ENCODE measurements at places on chromosomes 1 and 21.

GRCh38 chr1:53899708-53900107 lies 5.7 kb downstream of the DIO1 start:
- DNase-seq = no peak

GRCh38 chr1:1162597-1163537 lies 10.8 kb upstream of the TTLL10 start:
- DNase-seq = no peak

DNA sequence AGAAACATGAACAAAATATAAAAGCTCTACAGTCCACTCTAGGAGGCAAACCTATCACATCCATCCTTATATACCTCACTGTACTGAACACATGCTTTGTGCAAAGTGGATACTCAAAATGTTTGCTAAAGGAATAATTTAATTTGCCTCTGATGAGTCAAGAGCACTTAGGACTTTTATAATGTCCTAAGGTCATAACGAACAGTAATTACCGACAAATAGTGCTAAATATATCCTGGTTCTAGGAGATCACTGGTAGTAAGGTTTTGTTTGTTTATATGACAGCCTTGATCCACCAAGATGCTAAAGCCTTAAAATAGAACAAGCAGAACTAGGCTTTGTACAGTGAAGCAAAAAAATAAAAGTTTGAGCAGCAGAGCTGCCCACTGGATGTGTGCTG lies 70.6 kb downstream of the GADD45A start:
- no peak for DNase-seq

DNA sequence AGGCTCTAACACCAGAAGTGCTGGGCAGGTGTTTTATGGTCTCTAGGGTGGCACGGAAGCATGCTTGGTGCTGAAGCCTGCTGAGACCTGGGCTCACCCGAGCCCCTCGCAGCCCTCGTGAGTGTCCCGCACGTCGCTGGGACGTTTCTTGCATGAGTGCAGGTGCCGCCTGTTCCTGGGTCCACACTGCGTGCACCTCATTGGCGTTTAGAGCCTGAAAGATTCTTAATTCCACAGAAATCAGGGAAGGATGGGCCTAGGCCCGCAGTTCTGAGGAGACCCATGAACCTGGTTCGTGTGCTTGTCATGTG lies 43.8 kb upstream of the DIP2A start:
- DNase-seq = no peak

- no peak for DNase-seq
Measured at GRCh38 chr1:74180490-74180889, 17.5 kb downstream of the LRRIQ3 start.

DNA sequence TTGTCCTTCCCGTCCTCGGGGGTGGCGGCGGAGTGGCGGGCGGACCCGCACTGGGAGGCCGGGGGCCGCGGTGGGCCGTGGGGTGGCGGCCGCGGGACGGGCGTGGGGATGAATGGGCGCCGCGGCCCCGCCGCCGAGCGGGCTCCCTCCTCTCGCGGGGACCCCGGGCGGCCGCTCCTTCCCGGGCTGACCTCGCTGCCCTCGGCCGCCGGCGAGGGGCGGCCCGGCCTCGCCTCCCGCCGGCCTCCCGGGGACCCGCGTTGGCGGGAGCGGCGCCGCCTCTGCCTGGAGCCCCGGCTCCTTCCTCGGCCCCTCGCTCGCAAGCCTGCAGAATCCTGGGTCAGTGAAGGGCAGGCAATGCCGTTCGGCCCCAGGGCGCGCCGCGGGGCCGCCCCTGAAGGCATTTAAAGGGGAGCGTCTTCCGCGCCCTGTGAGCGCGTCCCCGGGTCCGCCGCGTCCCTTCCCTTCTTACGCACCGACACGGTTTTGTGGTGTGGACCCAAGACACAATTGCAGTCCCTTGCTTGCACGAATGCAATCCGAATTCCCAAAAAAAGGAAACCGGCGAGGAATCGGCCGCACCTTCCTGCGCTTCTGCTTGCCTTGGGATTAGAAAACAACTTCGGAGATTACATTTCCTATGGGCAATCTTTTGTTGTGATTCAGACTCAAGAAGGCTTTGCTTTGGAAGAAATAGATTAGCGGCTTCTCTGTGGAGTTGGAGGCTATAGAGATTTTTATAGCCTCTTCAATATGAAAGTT lies 776 bp downstream of the ITSN1 start:
- no peak for DNase-seq

DNA sequence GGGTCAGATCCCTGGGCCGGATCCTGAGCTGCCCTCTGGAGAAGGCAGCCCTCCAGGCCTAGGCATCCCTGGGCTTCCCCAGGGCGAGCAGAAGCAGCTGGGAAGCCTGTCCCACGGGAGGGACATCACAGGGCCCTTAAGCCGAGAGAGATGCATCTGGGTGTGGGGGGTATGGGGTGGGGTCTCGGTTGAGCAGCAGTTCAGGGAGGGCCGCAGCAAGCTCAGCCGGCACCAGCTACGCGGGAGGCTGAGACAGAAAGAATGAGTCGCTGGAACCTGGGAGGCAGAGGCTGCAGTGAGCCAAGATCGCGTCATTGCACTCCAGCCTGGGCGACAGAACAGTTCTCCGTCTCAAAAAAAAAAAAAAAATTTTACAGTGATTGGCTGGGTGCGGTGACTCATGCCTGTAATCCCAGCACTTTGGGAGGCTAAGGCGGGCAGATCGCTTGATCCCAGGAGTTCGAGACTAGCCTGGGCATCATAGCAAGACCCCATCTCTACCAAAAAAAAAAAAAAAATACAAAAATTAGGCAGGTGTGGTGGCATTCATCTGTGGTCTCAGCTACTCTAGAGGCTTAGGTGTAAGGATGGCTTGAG lies 37.7 kb downstream of the RRP1 start:
- DNase-seq = no peak

GRCh38 chr21:29725025-29725736 lies 214.6 kb downstream of the GRIK1 start:
- DNase-seq = no peak

DNA sequence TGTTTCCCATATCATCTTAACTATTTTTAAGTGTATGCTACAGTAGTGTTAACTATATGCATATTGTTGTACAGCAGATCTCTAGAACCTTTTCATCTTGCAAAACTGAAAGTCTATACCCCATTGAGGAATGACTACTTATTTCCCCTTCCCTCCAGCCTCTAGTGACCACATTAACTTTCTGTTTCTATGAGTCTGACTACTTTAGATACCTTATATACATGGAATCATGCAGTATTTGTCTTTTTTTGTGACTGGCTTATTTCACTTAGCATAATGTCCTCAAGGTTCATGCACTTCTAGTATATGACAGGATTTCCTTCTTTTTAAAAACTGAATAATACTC lies 96.5 kb upstream of the BTG3 start:
- no peak for DNase-seq

DNA sequence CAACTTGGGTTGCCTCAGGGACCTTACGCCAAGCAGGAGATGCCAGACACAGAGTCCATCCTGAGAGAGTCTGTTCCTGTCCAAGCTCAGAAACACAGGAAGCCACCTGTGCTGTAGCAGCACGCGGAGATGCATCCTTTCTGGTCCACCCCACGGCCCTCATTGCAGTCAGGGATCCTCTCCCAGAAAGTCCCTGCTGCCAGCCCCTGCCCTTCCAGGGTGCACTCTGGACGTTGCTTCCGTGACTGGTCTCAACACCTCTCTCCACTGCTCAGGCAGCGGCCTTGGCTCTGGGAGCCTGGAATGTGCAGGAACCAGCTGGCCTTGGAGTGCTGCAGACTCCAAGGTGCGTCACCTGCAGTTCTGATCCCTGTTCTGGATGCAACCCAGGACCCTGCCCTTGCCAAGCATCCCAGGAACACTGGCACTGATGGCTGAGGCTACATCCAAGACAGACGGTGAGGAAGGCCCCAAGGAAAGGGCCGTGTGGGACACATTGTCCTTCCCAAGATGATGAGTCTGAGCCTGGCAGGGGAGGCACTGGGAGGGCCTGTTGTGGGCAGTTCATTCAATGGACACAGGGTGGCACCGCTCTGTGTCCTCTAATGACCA lies 21.7 kb upstream of the COL6A1 start:
- DNase-seq = no peak

DNA sequence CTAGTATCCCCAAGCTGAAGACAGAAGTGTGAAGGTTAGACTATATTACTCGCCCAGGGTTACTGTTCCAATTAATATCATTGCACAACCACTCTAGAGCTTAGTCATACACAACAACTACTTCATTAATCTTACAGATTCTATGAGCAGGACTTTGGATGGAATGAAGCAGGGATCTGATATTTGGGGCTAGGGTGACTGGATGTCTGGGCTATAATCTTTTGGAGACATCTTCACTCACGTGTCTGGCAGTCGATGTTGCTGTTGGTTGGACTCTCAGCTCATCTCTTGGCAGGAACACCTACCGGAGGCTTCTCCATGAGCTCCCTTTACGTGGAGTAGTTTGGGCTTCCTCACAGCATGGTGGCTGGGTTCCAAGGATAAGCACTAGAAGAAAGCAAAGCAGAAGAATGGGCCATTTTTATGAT lies 519.2 kb upstream of the B3GALT2 start:
- no peak for DNase-seq
